ENCODE measurements at places on chromosomes 13 and 19.
A peak's percentile ranks its signal among the peaks of the same experiment; 100 is the strongest.

DNA sequence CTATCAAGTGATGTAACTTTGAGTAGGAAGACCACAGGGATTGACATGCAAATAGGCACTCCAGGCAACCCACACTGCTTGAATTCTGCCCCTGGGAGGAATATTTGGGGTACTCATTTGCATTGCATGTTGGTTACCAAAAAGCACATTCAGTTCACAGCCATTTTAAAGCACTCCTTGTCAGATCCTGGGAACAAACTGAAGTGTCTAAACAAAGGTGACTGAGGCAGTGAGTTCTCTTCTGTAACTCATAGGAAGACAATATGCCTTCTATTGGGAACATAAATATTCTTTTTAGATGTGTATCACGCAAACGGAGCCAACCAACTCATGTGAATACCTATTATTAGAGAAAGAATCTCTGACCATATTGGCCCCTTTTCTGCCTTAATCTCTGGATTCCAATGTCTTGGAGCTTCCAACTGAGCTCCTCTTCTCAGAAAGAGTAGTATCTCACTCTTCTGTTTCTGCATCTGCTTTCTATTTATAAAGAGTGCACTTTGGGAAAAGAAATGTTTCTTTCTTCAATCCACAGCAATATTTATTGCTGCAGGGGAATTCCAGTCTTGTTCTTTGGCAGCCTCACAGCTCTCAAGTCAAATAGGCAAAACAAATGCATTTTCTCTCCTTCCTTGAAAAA is 125.7 kb upstream of the NBEA start:
- DNase-seq, result peak; percentile 38

GRCh38 chr19:31418055-31418454 is 68.8 kb upstream of the TSHZ3 start:
- DNase-seq, result no peak

DNA sequence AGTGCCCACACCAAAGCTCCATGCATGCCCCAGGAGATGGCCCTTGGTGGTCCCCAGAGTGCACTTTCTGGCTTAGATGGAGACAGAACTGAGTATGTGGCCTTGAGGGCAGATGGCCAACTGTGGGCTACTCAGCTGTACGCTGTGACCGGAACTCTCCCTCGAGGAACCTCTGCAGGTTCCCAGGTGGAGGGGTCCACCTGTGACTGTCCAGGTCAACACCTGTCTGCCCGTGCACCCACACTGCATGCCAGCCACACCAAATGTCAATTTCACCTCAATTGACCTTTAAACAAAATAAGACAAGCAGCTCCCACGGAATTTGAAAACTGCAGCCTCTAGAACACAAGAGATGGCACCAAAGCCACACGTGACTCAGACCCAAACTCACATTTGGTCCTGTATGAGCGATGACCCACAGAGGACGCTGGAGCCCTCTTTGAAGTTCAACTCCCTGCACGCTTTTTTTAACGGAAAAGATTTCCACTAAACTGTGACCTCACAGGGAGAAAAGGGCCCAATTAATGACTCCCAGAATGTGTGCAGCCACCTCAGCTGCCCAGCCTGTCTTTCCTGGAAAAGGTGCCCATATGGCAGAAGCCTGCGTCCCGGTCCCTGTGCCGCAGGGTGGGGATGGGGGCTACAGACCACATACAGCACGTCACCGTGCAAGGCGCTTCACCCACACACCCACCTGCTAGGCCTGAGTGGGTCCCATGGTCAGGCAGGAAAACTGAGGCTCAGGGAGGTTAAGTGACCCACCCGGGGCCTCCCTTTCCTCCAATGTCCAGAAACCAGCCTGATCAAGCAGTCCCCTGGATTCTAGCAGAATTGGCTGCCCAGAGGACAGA is 47.7 kb downstream of the KLF2 start:
- no peak for DNase-seq

DNA sequence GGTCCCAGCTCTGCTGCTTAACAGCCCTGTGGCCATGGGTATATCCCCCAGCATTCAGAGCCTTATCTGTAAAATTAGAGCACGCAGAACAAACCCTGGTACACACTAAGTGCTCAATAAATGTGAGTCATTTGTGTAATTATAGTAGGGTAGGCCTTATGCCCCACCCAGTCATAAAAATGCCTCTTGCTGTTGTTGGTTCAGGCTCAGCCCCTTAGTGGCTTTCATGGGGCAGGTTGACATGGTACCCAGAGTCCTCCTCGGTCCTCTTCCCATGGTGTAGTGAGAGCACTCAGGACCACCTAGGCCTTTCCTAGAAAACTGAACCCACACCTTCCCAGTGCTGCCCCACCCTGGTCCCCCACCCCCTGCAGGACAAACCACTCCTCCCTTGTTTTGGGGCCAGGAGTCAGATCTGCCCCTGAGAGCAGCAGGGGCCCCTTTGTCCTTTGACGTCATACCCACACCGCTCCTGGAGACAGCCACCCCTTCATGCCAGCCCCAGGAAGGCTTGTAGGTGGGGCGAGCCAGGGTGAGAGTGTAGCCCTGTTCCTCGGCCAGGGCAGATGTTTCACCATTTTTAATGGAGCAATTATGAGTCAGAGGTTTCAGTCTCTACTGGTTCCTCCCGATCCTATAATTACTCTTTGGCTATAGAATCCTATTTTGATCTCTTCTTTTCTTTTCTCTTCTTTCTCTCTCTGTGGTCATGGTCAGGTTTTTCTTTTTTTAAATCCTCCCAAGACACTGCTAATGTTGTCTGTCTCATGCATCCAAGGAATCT is 36.8 kb downstream of the ACTN4 start:
- DNase-seq, result no peak

- peak; percentile 42 for DNase-seq
These were observed 5.1 kb downstream of the COL4A1 start for GRCh38 chr13:110301606-110302553.

- no peak for DNase-seq
These were observed 139.1 kb upstream of the SERP2 start for GRCh38 chr13:44234566-44234965.

DNA sequence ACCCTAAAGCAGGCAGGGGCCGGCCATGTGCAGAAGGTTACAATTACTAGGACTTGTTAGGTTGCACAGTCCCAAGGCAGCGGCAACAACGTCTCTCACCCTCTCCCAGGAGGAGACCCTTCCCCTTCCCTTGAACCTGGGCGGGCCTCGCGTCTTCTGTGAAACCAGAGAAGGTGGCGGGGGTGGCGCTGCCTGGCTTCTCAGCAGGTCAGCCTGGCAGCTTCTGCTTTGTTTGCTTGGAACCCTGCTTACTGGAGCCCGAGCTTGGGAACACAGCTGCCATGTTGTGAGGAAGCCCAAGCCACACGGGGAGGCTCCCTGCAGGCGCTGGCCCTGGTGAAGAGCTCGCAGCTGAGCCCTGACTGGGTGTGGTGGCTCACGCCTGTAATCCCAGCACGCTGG is 15.5 kb downstream of the MKNK2 start:
- DNase-seq, result no peak

DNA sequence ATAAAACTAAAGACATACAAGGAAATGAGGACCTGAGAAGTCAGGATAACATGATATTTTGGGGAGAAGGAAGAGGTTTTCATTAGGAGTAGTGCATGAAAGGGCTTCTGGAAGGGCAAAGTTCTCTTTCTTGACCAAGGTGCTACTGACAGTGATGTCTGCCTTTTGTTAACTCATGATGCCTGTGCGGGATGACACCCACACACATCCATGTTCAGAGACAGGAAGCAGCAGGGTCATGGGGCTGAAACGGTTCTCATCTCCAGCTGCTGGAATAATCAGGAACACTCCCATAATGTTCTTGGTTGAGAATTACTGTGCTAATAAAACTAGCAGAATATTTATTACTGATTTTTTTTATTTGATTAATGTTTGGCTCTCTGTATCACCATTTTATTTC is 29.1 kb downstream of the KCNC3 start:
- DNase-seq, result no peak
